ENCODE measurements at places on chromosomes 7 and 10.
A peak's percentile ranks its signal among the peaks of the same experiment; 100 is the strongest.

GRCh38 chr10:52631146-52631545, 141.4 kb downstream of the MBL2 start:
- DNase-seq = no peak

GRCh38 chr10:3009341-3009740, 58.0 kb upstream of the PFKP start:
- no peak for DNase-seq

GRCh38 chr10:51251110-51251509, 176.8 kb downstream of the PRKG1 start:
- DNase-seq = no peak

GRCh38 chr7:74101061-74101681, 17.6 kb downstream of the LIMK1 start:
- DNase-seq = no peak

GRCh38 chr7:142581341-142581740, 167.9 kb upstream of the PRSS1 start:
- no peak for DNase-seq

GRCh38 chr10:62681211-62681940, 123.1 kb upstream of the ADO start:
- DNase-seq = peak; percentile 67

DNA sequence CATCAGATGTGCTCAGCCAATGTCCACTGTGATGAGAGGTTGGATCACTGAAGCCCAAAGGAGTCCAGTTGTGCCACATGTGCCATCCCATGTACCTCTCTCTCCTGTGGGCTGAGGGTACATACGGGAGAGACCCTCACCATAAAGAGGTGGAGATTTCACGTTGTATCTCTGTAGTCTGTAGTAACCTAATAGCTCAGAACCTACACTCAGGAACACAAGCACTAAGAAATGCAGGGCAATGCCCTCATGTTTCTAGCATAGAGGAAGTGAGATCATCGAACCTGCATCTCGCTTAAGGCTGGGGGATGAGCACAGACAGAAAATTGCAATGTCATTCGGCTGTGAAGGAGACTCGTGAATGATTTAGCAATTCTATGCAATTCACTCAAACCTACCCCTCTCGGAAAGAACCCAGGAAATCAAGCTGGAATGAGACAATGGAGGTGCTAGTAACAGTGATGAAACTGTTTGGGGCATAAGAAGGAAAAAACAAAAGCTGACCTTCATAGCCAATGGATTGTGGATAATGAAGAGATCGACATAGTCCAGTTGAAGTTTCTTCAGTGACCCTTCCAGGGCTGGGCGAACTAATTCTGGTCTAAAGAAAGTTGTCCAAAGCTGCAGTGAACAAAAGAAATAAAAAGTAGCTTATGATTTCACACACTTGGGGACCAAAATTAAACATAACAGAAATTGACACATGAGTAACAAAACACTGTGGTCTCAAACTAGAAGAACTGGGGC, 80.3 kb upstream of the UCN3 start:
- no peak for DNase-seq

DNA sequence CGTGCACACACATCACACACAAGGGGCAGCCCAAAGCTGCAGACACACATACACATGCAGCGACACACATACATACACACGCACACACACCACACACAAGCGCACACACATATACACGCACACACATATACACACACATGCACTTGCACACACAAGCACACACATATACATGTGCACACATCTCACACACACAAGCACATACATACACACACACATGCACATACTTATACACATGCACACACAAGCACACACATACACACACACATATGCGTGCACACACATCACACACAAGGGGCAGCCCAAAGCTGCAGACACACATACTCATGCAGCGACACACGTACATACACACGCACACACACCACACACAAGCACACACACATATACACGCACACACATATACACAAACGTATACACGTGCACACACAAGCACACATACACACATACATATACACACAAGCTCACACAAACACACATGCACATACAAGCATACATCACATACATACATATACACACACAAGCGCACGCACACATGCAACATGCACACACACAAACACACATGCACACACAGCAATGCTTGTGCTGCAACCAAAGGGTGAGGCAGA, 178.8 kb upstream of the PFKP start:
- no peak for DNase-seq

- DNase-seq = no peak
These were observed 55.0 kb downstream of the WAC start for GRCh38 chr10:28587970-28588290.

GRCh38 chr7:116280803-116281202, 70.5 kb downstream of the TES start:
- DNase-seq = no peak

DNA sequence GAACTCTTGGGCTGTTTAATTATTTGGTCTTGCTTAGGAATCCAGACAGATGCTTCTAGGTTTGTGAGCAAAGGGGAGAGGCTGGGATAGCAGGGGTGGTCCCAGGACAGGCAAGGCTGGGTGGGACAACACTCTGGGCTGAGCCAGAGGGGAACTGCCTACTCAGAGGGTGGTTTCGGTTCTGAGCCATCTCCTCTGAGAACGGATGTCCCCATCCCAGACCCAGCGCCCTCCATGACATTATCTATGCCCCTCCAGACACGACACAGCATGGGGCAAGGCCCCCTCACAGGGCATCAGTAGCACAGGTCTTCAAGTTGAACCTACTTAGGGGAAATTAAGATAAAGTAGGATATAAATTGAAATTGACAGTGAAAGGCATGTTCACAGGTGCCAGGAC, 7.1 kb downstream of the ASB10 start:
- no peak for DNase-seq

GRCh38 chr7:117148971-117149370, 173.9 kb downstream of the WNT2 start:
- DNase-seq = no peak

DNA sequence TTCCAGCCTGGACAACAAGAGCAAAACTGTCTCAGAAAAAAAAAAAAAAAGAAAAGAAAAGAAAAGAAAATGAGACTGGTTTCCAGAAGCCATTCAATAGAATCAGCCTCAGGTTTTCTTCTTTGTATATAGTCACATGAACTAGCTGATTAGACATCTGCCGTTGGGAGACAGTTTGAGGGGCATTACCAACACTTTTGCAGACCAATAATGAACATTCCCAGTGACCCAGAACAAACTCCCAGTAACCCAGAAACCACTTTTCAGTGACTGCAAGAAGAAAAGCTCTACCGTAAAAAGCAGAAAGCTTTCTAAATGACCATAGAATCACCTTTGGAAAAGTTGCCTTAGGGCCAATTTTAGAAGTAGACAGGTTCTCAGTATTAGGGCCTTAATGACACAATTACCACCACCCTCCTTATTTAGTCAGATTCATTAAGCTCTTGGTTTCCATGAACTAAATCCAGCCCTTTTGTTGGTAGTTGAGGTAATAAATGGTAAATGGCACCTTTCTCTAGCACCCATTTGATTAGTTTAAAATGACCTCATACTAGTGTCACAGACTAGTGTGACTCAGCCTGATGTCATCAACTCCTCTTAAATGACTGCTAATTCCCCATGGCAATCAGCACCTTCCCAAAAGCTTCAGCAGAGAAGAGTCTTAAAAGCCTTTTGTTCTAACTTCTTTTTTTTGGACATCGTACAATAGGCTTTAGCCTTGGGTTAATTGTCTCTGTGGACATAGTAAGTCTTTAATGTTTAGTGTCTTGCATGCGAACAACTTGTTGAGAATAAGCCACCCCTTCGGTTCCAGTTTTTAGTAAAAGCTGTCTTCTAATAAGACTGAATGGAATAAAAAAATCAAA, 33.6 kb upstream of the XRCC2 start:
- no peak for DNase-seq

DNA sequence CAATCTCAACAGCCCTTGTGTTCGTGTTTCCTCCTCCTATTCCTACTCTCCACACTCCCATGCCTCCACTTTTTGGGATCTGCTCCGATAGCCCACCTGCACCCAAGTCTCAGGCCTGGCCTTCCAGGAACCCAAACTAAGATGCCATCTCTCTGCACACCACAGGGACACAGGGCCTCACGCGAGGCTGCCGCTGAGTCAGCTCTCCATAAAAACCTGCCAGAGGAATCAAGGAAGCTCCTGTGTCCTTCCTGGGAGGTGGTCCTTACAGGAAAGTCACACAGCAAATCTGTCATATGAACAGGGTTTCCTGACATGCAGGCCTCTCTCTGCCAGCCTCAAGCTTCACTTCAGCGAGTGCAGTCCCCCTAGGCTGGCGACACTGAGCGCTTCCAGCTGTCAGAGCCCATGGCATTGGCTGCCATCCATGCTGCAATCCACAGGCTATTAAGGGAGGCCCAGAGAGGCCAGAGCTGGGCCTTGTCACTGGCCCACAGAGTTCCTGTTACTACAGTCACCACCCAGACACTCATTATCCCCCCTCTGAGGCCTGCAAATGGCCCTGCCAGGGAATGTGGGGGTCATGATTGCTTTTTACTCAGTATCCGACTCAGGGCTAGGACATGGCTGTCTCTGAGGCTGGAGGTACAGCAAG, 151.4 kb downstream of the OAT start:
- no peak for DNase-seq
